GOT3 (cell line): ENCODE measurements at places on chromosomes 2 and 18.

- DNase-seq, result no peak
These were observed 221.9 kb downstream of the ZNF407 start for GRCh38 chr18:74819433-74820059.

- no peak for DNase-seq
These were observed 80.5 kb downstream of the MEP1B start for GRCh38 chr18:32270341-32270740.

- DNase-seq, result no peak
These were observed 94.6 kb downstream of the PLEKHM3 start for GRCh38 chr2:207930747-207931146.

DNA sequence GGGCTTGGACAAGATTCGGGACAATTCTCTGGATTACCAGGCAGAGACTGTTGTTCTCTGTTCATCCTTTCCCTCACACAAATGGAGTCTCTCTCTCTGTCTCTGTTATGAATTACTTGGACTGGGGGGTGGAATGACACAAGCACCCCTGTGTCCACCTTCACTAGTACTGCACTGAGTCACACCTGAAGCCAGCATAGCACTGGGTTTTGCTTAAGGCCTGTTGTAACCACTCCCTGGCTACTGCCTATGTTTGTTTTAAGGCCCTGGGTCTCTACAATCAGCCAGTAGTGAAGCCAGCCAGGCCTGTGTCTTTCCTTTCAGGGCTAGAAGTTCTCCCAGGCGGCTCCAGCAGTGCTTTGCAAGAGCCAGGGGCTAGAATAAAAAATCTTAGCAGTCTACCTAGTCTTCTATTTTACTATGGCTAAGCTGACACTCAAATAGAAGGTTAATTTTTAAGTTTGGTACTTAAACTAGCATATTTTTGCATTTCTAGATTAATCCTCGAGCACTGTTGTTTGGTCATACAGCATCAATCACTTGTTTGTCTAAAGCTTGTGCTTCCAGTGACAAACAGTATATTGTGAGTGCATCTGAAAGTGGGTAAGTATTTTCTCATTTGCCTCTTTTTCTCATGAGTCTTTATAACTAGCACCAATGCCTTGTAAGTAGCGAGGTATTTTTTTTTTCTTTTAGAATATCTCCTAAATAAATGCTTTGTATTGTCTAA lies 27.8 kb downstream of the WDR7 start:
- no peak for DNase-seq

GRCh38 chr18:38481576-38481975 lies 916.0 kb upstream of the CELF4 start:
- DNase-seq, result no peak

DNA sequence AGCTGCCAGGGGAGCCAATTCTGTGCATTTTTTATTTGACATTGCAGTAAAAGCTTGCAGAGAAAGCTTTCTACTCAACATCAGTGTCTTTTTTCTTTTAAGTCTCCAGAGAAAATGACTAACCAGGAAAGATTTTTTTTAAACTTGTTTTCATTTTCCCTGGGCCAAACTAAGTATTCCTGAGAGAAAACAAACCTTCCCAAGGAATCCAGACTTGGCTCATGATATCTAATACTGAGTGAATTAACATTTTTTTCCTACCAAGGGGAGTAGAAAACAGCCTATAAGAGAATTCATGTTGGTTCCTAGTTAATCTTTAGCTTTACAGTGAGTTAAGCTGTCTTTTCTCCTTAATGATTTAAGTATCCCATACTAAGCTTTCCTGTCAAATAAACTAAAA lies 46.7 kb downstream of the DAPL1 start:
- DNase-seq, result no peak

- DNase-seq, result no peak
These were observed 103.3 kb downstream of the MDH1 start for GRCh38 chr2:63692002-63692606.

DNA sequence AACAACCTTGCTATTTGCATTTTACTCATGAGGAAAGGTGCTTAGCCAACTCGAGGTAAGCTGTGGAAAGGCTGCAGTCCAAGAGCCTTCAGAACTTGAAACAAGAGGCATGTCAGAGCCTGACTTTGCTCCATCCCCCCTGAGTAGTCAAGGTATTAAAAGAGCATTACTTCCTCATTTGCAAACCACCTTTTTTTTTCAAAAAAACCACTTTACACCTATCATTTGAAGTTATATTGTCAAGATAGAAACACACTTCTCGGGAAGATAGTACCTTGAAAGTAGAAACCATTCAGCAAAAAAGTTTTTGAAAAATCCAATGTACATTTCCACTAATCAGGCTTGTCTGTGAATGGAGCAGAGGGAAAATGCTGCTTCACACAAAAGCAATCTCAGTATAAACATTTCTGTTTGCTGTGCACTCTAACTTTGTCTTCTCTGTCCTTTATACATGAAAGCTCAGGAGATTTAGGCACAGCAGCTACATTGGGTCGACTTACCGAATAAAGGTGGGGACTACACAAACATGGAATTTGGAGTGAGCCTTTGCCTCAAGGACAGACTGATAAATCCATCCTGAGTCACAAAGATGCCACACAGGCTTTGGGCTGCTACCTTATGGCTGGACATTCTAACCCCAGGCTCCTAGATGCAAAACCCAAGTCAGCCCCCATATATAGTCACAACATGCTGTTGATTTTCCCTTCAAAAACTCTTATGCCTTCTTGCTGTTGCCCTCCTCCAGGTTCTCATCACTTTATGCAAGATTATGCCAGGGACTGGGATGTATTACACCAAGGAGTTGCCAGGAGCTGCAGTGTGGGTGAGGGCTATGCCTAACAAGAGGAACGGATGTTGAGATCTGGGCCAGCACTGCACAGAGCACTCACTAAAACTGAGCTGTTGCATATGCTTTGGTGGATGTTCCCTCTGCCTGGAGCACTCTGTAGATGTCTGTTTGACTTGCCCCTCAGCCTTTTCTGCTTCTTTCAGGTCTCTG lies 41.4 kb upstream of the EML4 start:
- DNase-seq, result no peak

DNA sequence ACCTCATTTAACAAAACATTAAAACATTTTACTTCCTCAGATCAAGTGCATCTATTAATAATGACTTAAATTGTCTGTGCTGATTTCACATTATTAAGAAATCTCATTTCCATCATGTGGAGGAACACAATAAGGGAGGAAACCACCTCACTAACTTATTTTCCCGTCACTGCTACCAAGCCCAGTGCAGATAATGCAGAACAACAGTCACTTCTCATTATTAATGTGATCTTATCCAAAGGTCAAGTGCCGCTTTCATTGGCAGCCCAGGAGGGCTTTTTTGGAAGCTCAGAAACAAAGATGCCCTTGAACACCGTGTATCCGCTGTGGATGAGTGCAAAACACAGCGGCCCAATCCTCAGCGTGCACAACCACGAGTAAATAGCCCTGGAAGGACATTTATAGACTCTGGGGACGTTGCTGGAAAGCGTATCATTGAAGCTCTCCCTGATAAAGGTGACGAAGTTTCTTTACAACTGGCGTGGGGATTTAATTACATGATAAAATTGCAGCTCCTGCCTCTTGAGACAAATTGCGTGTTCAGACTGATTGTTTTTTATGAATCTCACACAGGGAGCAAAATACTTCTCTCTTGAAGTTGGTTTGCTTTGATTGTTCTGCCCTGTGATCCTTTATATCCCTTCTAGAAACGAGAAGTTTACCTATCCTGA lies 13.2 kb downstream of the ASB18 start:
- DNase-seq, result no peak

GRCh38 chr2:53512071-53512826 lies 255.4 kb upstream of the CHAC2 start:
- no peak for DNase-seq

- no peak for DNase-seq
These were observed 95.3 kb downstream of the SMC6 start for GRCh38 chr2:17658251-17658843.

DNA sequence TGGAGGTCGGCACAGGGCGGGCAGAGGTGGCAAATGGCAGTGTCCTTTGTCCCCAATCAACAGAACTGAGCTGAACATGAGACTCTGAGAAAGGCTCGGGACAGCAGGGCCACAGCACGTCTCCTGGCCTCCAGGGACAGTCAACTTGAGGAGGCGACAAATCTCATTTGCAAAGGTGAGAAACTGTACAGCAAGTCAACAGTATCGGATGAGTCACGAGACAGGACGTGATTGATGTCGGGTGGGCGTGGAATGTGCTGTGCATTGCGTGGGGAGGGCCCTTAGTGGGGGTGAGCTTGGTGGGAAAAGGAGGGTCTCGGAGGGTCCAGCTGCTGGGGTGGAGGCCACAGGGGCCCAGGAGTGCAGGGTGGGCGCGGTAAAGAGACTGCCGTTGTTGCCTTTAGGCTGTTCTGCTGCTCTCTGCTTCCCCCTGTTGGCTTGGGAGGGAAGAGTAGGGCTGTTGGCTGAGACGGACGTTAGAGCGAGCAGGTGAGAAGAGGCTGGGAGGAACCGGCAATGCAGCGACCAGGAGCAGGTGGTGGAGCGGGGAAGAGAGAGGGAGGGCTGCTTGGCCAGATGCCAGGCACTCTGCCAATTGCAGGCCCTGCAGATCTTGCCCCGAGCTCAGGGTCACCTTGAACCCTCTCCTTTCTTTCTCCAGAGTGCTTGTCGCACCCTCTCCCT lies 164.3 kb downstream of the BCL2 start:
- DNase-seq, result no peak

DNA sequence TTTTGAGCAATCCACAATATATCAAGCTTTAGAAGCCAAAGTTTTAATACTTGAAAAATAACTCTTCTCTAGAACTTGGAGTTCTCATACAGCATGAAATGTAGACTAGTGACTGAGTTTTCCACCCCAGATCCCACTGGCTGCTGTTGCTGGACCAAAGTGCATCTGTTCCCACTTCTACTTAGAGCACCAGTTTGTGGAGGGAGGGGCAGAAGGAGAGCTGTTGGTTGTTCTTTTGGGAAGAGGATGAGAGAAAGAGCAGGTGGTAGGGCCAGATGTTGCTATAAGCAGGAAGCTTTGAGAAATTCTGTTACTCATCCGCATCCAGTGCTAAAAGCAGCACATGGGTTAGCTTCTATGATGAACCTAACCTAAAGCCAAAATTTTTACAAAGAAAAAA lies 59.0 kb downstream of the MBD2 start:
- no peak for DNase-seq

DNA sequence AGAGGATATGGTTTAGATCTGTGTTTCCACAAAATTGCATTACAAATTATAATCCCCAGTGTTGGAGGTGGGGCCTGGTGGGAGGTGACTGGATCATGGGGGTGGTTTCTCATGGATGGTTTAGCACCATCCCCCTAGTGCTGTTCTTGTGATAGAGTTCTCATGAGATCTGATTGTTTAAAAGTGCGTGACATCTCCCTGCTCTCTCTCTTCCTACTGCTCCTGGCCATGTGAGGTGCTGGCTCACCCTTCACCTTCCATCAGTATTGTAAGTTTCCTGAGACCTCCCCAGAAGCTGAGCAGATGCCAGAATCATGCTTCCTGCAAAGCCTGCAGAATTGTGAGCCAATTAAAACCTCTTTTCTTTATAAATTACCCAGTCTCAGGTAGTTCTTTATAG lies 33.1 kb downstream of the LHCGR start:
- no peak for DNase-seq

GRCh38 chr2:224072541-224073188 lies 33.6 kb upstream of the SERPINE2 start:
- DNase-seq, result no peak

DNA sequence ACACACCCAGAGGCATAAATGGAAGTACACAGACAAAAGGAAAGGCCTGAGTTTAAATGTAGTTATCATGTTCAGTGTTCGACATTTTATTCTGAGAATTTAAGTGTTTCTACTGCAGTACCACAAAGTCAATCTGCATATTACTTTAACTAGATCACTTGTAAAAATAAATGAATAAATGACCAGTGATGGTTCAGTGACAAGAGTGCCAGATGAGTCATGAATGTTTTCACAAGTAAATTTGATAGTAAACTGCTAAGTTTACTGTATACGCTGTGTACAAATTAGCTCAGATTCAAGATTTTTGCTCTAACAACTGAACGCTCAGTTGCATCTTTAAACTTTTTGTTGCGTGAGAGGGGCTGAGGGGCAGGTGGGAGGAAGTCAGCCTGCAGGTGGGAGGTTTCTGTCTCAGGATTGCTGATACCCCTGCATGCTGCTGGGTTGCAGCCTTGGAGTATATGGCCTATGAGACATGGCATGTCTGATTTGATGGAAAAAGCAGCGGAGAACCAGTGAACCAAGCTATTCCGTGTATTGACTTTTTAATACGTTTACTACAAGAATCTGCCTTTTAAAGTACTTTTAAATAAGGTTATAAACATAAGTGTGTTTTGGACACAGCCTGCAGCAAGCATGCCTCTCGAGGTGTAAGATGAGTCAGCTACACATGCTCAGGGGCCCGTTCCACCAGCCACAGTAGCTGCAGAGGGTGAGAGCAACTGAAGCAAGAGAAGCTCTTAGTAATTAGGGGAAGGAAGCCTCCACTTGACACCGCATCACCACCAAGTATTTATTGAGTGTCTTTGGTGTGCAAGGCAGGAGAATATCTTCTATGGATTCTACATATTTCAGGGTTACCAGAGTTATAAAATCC lies 245.1 kb downstream of the NEDD4L start:
- DNase-seq, result no peak

- DNase-seq, result no peak
These were observed 1.4 kb upstream of the FAM168B start for GRCh38 chr2:131094463-131095281.

DNA sequence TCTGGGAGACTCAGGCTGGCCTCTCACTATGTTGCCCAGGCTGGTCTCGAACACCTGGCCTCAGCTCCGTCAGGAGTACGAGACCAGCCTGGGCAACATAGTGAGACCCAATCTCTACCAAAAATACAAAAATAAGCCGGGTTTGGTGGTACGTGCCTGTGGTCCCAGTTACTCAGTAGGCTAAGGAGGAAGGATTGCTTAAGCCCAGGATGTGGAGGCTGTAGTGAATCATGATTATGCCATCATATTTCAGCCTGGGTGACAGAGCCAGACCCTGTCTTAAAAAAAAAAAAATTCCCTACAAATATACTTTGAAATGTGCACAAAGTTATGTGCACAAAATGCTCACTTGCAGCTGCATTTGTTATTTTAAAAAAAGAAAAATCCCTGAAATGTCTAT lies 26.3 kb upstream of the AGAP1 start:
- DNase-seq, result no peak

DNA sequence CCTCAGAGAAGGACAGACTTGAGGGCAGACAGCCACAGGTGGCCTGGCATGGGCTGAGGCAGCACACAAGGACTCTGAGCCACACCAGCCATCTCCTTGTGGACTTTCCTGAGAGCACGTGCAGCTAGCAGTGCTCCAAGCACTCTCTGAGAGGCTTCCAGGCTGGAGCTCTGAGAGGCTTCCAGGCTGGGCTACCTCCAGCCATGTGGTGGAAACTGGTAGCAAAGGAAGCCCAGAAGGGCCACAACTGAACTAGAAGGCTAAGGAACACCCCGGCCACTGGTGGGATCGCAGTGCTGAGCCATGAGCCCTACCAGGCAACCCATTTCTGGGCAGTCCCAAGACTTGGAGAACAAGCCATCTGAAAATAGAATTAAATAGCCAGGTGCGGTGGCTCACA lies 39.5 kb downstream of the BCL11A start:
- no peak for DNase-seq

DNA sequence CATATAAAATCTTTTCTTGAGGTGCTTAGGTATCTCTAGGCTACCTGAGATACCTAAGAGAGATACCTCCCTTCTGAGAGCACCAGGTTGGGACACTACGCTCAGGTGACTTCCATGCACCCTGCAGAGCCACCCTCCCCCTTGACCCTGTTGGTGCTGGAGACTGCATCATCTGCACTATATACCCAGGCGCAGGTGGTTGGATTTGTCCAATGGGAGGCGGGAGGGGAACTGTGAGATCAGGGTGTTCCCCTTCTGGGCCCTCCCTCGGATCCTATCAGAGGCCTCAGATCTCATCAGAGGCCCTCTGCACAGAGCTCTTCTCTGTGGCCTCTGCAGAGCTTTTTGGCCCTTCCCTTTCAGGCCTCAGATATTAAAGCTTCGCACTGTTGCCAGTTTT lies 158.4 kb downstream of the SH3RF3 start:
- no peak for DNase-seq
